H1 (cell line): ENCODE measurements at places on chromosomes 2 and 18. TPM values are rescaled to one million over a fixed set of nuclear protein-coding genes. Genes with fewer than 3 reads are reported as not detected.

CYBRD1 gene
- 12.6 and 14.9 TPM in 2 replicates for total RNA-seq

CAPN13 gene
- 0.94 and 2.4 TPM in 2 replicates for total RNA-seq

DUSP19 gene
- 2.1 and 2.3 TPM in 2 replicates for total RNA-seq

EPB41L3 gene
- total RNA-seq = 12.8 and 16.1 TPM in 2 replicates

LANCL1 gene
- 46.4 and 48.7 TPM in 2 replicates for total RNA-seq

ALLC gene
- total RNA-seq = not detected in 2 replicates

C2orf66 gene
- total RNA-seq = not detected in 2 replicates

GBX2 gene
- 0.89 and 1.2 TPM in 2 replicates for total RNA-seq

ZNF513 gene
- total RNA-seq = 17.3 and 18.8 TPM in 2 replicates

ACMSD gene
- total RNA-seq = not detected in 2 replicates

CXCR1 gene
- not detected in 2 replicates for total RNA-seq

RHBDD1 gene
- total RNA-seq = 20.3 and 23.1 TPM in 2 replicates

ERMN gene
- total RNA-seq = not detected in 2 replicates

EEF1B2 gene
- 675 and 679 TPM in 2 replicates for total RNA-seq

CROCC2 gene
- total RNA-seq = not detected in 2 replicates

- DNase-seq = no peak
- no peak overlapping the region for H3K27ac ChIP-seq
- no peaks in the 10 kb centered on the region for H3K27me3 ChIP-seq
- H3K4me3 ChIP-seq = no peak overlapping the region
Observed at GRCh38 chr2:85995648-85996529, 107.1 kb upstream of the ST3GAL5 start.

DNA sequence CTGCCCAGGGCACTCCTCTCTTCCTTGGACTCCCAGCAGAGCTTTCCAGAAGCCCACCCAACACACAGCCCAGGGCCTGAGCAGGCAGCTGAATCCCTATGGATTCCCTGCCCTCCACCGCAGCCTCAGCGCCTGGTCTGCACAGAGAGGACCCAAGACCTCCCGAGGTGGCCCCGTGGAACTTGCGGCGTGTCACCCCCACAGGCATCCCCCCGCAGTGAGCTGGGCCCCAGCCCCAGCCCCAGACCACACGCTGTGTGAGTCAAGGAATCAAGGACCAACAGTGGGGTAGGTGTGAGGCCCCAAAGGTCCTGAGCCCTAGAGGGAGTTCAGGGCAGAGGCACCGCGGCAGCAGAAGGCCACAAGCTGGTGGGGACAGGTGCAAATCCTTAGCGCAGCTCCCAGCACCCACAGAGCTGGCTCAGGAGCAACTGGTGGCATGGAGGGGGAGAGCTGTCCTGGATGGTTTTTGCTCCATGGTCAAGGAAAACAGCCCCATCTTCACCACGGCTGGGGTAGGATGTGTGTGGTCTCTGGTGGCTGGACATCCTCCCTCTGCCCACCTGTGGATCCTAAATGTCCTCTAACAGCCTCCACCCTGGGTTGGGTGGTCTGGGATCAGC, 8.5 kb downstream of the HS6ST1 start:
- no peak overlapping the region for H3K27ac ChIP-seq
- H3K4me3 ChIP-seq = no peak overlapping the region
- H3K27me3 ChIP-seq = no peaks in the 10 kb centered on the region
- peaks cover 22% of the 10 kb centered on the region for H3K4me1 ChIP-seq
- H3K36me3 ChIP-seq = no peaks in the 10 kb centered on the region
- DNase-seq = no peak

- no peak overlapping the region for H3K27ac ChIP-seq
- no peak overlapping the region for H3K4me3 ChIP-seq
- H3K27me3 ChIP-seq = no peaks in the 10 kb centered on the region
- H3K4me1 ChIP-seq = no peaks in the 10 kb centered on the region
Observed at GRCh38 chr18:74082742-74083556, 64.7 kb downstream of the FBXO15 start.

DNA sequence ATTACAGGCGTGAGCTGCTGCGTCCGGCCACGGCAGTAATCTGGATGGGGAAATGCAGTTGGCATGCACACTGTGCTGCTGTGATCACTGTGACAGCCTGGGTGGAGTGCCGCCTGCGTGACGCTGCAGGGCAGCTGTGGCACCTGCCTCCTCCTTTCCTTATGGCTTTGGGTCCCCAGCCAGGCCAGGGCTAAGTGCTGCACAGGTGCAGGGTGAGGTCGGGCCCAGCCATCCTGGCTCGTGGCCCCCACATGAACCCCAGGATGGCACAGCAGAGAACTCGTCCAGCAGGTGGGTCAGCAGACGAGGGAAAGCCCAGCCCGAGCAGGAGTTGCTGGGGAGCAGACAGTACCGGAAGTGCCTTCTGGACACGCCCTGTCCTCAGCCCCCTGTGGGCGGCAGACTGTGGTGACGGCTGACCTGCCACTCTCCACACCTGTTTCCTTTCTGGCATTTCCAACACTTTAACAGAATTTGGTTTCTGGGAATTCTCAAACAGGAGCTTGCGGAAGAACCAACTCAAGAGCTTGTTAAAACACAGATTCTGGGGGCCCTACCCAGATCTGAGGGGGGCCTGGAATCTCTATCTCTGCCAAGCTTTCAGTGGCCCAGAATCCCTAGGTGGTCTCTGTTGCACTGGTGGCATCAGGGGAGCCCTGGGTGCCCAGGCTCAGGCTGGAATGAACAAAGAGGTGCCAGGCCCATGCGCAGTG, 16.9 kb downstream of the HS1BP3 start:
- H3K27me3 ChIP-seq = no peaks in the 10 kb centered on the region
- no peaks in the 10 kb centered on the region for H3K36me3 ChIP-seq
- no peaks in the 10 kb centered on the region for H3K4me1 ChIP-seq
- no peak overlapping the region for H3K4me3 ChIP-seq
- no peak overlapping the region for H3K27ac ChIP-seq
- DNase-seq = no peak

DNA sequence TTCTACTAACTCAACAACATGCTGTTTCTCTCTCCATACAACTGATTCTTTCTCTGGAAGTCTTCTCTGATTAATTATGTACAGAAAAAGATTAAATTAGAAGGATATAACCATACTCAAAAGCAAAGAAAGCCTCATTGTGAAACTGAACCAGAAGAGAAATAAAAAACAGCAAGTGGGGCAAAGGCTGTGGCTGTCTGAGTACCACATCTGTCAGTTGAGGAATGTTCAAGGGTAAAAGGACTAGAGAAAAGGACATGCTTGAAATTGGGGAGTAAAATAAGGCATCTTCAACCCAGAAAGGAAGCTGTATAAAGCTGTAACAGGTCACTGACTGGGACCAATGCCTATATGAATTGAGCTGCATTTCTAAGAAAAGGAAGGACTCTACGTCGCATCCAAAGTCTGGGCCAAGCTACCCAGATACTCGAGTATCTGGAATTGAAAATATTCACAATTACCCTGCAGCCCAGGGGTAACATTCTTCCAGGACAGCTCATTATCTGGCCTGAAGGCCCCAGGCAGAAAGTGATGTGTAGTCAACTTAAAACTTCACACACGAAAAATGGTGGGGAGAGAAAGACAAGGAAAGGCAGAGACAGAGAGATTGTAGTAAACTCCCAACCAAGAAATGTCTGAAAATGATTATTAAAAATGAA, 356.0 kb upstream of the GALNT5 start:
- no peaks in the 10 kb centered on the region for H3K4me1 ChIP-seq
- DNase-seq = no peak
- no peak overlapping the region for H3K27ac ChIP-seq
- no peak overlapping the region for H3K4me3 ChIP-seq
- H3K36me3 ChIP-seq = no peaks in the 10 kb centered on the region

DNA sequence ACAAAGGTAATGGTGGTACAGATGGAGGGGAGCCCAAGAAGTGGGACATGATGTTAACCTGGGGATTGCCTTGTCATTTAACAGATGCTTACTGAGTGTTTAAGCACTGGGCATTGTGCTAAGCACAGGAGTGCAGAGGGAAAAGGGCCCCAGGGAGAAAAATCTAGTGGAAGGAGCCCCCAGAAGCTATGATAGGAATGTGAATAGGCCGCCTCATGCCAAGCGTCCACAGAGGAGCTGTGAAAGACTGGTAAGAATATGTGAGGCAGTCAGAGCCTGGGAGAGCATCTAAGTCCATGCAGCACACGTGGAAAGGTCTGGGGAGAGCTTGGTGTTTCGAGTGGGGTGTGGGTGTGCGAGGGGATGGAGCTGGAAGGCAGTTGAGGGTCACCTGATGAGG, 5.5 kb downstream of the ZNF532 start:
- no peaks in the 10 kb centered on the region for H3K27me3 ChIP-seq
- H3K36me3 ChIP-seq = peaks cover 93% of the 10 kb centered on the region
- DNase-seq = no peak

DNA sequence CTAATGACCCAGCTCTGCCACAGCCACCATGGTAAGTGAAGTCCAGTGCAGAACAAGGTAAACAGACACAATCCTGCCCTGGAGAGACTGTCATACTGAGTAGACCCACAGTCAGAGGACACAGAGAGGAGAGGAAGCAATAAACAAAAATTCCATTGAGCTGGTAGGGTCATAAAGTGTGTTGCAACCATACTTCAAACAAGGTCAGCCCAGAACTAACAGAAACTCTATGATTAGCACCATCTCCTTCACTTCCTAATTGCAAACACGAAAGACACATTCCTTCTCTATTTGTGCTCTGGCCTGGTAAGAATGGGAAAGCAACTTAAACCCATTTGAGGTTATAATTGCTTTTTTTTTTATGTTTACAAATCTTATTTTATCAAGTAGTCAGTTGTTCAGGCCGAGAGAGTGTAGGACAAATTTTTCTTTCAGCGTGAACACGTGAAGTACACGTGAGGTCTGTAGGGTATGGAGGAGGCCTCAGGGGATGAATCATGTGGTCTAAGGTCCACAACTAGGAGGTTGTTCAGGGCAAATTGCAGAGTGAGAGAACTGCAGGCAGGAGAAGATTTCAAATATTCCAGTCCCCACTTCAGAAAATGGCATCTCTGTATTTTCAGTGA, 71.4 kb upstream of the GLS start:
- no peak overlapping the region for H3K4me3 ChIP-seq
- no peaks in the 10 kb centered on the region for H3K27me3 ChIP-seq
- no peak overlapping the region for H3K27ac ChIP-seq
- no peaks in the 10 kb centered on the region for H3K36me3 ChIP-seq
- DNase-seq = no peak

- H3K36me3 ChIP-seq = peaks cover 23% of the 10 kb centered on the region
- no peak overlapping the region for H3K4me3 ChIP-seq
- no peak for DNase-seq
- no peaks in the 10 kb centered on the region for H3K4me1 ChIP-seq
- H3K27ac ChIP-seq = no peak overlapping the region
Observed at GRCh38 chr2:241109210-241110088, 7.4 kb upstream of the MTERF4 start.

DNA sequence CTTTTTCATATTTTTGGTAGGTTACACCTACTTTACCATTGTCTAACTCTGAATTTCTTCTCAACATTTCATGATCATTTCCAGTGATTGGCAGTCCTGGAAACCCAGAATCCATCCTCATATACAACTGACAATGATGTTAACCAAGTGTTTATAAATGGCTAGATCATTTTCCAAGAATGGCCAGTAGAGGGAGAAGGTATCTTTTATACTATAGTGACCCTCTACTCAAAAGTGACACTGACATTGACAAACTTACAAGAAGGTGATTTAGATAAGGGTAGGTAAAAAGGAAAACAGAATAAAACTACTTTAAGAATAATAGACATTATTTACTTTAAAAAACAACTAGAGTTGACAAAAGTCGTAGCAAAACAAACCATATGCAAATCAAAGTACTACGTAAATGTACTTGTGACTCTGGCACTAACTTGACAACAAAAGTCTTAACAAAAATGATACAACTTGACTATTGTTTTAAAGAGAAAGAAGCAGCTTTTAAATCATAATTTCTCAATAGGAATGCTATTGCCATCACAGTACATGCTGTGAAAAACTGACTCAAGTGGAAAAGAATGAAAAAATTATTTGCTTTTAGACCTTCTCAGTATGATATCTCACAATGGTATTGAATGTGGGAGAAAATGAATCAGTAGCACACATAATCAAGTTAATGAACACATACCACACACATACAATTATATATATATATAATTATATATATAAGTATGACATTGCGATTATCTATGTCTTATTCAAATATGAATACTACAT, 76.6 kb upstream of the GRB14 start:
- H3K4me3 ChIP-seq = no peak overlapping the region
- H3K27ac ChIP-seq = no peak overlapping the region
- H3K4me1 ChIP-seq = no peaks in the 10 kb centered on the region
- no peak for DNase-seq
- no peaks in the 10 kb centered on the region for H3K36me3 ChIP-seq

DNA sequence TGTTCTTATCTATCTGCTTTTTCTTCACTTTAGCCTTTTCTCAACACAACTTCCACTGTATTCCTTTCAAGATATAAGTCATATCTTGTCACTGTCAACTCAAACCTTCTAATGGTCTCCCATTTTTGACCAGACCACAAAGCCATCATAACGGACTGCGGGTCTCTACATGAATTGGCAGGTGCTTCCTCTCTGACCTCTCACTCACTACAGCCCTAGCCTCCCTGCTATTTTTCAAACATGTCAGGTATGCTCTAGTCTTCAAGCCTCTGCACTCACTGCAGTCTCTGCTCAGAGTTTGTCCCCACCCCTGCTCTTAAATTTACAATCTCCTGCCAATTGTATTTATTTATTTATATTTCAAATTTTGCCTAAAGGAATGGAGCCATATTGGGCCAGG, 858.1 kb downstream of the TRIB2 start:
- no peak for DNase-seq
- no peak overlapping the region for H3K4me3 ChIP-seq
- no peak overlapping the region for H3K27ac ChIP-seq
- no peaks in the 10 kb centered on the region for H3K36me3 ChIP-seq
- no peaks in the 10 kb centered on the region for H3K4me1 ChIP-seq
- no peaks in the 10 kb centered on the region for H3K27me3 ChIP-seq

- H3K4me1 ChIP-seq = no peaks in the 10 kb centered on the region
- H3K4me3 ChIP-seq = no peak overlapping the region
- H3K27me3 ChIP-seq = no peaks in the 10 kb centered on the region
- H3K36me3 ChIP-seq = peaks cover 24% of the 10 kb centered on the region
Observed at GRCh38 chr2:43576981-43577892, 18.6 kb downstream of the THADA start.

- no peak overlapping the region for H3K27ac ChIP-seq
- H3K4me3 ChIP-seq = no peak overlapping the region
- DNase-seq = no peak
- no peaks in the 10 kb centered on the region for H3K4me1 ChIP-seq
- no peaks in the 10 kb centered on the region for H3K27me3 ChIP-seq
Observed at GRCh38 chr2:12603781-12604295, 112.9 kb upstream of the TRIB2 start.

- no peak overlapping the region for H3K4me3 ChIP-seq
- no peak overlapping the region for H3K27ac ChIP-seq
- DNase-seq = no peak
- H3K36me3 ChIP-seq = peaks cover 22% of the 10 kb centered on the region
Observed at GRCh38 chr18:12828116-12829051, 55.7 kb downstream of the PTPN2 start.
